ENCODE measurements at places on chromosomes 1 and 21. TPM values are rescaled to one million over a fixed set of nuclear protein-coding genes. Genes with fewer than 3 reads are reported as not detected.

DNA sequence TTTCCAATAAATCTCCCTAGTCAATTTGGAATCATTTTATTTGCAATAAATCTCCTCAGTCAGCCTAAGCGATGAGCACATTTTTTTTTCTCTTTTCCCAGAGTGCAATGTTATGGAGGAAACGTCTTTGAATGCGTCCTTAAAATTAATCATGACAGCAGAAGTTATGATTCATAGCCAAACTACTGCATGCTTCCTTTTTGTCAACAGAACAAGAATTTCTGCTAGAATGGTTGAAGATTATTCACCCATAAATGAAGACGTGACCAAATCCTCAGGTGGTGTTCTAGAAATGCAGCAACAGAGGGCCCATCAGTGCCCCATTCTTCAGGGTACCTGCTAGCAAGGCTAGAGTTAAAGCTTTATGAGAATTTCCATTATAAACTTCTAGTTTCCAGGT is 407.9 kb upstream of the PKN2 start:
- DNase-seq = no peak

DNA sequence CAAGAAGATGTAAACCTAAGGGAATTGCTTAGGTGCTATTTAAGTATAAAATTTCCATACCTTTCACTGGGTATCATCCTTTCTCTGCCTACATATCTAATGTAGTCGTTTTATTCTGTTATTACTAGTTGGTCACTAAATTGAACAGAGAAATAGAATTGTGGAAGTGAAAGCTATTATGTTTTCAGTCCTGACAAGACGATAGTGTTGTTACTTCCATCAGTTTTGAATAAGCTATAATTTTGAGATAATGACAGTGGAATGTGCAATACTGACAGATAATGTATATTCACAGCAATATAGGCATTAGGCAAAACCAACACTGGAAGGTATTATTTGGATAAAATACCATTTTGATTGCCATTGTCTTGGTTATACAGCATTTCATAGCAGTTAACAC is 181.8 kb downstream of the ADGRL2 start:
- DNase-seq = no peak

DNA sequence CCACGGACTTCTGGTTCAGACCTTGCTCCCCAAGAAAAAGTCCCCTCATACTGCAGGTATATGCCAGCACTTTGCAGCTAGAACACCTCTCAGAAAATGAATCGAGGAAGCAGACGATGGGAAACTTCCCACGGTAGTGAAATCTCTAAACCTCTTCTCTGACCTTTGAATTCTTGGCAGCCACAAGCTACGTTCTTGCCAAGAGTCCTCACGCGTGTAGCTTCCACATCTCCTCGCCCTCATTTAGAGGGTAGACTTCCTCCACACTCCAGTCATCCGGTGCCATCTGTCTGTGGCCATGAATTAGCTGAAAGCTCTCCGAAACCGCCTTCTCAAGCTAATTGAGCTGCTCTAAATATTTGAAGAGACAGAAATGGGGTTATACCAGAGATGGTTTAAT is 127.8 kb downstream of the RGS7 start:
- no peak for DNase-seq

- no peak for DNase-seq
Measured at GRCh38 chr1:54665852-54666251, 24.3 kb downstream of the MROH7 start.

Gene TAF1A
- 15.7 TPM for total RNA-seq

Data from LHCN-M2 (cell line).